ENCODE measurements at places on chromosomes 11 and 22.

GRCh38 chr11:115581871-115582639 is 77.8 kb upstream of the CADM1 start:
- no peak for DNase-seq

- DNase-seq = no peak
Observed at GRCh38 chr11:61123775-61124571, 21.7 kb downstream of the CD5 start.

GRCh38 chr11:70043482-70043881 is 34.6 kb upstream of the ANO1 start:
- DNase-seq = no peak

DNA sequence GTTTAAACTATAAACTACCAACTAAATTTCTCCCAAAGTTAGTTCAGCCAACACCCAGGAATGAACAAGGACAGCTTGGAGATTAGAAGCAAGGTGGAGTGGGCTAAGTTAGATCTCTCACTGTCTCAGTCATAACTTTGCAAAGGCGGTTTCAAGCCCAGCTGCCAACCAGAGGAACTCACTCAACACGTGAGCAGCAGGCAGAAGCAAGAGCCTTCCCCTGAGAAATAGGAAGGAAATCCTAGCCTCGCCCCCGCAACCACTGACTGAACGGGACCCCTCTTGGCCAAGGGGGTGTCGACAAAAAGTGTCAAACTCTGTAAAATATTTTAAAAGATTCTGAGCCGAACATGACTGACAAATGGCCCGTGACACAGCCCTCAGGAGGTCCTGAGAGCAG is 4.4 kb upstream of the KRTAP5-9 start:
- DNase-seq = no peak

DNA sequence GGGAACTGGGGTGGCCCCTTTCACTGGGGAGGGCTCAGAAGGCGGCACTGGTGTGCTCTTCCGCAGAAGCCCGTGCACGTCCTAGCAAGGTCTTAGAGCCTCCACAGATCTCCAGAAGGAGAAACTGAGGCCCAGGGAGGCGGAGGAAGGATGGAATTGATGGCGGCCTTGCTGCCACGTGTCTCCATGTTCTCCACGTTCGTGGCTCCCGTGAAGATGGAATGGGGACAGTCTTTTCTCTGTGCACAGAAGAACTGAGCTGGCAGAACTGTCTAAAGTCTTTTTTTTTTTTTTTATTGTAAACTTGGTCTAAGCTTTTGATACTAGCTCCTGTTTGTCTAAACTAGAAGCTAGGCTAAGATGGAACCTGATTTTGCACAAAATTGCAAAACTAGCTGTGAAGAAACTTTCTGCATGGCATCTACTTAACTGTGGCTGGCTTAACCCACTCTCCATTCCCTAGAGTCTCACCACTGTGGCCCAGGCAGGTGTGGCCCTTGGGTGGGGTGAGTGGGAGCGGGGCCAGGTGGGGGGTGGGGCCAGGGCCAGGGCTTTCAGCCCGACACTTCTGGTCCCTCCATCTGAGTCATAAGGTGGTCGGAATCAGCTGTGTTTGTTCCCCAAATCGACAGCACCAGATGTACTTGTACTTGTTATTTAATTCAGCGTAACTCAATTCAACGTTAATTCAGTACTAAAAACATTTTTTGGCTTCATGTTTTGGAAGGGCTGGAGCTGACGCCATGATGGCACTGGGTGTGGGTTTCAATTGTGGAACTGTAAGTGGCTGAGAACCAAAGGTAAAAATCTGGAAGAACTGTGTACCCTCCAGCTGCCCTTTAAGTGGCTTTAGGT is 120.7 kb downstream of the MPPED1 start:
- no peak for DNase-seq

GRCh38 chr11:33652431-33652830 is 48.2 kb downstream of the C11orf91 start:
- no peak for DNase-seq

- DNase-seq = no peak
Observed at GRCh38 chr11:57116654-57117053, 65.1 kb upstream of the LRRC55 start.

All from SK-N-MC (cell line).